ENCODE measurements at places on chromosomes 3 and 15. TPM values are rescaled to one million over a fixed set of nuclear protein-coding genes. Genes with fewer than 3 reads are reported as not detected.

- no peaks in the 10 kb centered on the region for H3K27me3 ChIP-seq
- peak; percentile 41 for DNase-seq
- no peak overlapping the region for H3K4me3 ChIP-seq
- H3K36me3 ChIP-seq, result no peaks in the 10 kb centered on the region
- H3K4me1 ChIP-seq, result no peaks in the 10 kb centered on the region
- no peak overlapping the region for H3K27ac ChIP-seq
Observed at GRCh38 chr15:77118882-77119321, 48.0 kb upstream of the TSPAN3 start.

Gene SLC27A2
- polyA plus RNA-seq, result 1.5 TPM

DNA sequence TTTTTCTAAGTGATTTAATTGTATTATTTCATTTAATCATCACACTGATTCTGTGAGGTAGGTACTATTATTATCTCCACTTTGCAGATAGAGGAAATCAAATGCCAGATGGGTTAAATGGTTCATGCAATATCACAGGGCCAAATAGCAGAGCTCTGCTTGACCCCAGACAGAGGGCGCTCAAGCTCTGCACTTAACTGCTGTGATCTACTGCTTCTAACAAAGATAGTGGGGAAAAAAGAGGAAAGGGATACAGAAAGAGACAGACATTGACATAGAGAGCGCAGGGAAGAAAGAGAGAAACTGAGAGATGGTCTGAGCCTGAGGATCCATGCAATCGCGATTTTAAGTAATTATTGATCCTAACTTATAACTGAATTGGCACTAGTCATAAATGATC, 279.1 kb upstream of the THRB start:
- H3K4me3 ChIP-seq, result no peak overlapping the region
- no peaks in the 10 kb centered on the region for H3K4me1 ChIP-seq
- no peaks in the 10 kb centered on the region for H3K36me3 ChIP-seq
- no peaks in the 10 kb centered on the region for H3K27me3 ChIP-seq
- peak; percentile 61 for DNase-seq

Gene NCEH1
- 3.9 TPM for polyA plus RNA-seq

- DNase-seq, result no peak
- H3K27ac ChIP-seq, result no peak overlapping the region
- no peaks in the 10 kb centered on the region for H3K36me3 ChIP-seq
- no peaks in the 10 kb centered on the region for H3K27me3 ChIP-seq
- H3K4me3 ChIP-seq, result no peak overlapping the region
Observed at GRCh38 chr3:7209098-7209497, 348.2 kb downstream of the GRM7 start.

DNA sequence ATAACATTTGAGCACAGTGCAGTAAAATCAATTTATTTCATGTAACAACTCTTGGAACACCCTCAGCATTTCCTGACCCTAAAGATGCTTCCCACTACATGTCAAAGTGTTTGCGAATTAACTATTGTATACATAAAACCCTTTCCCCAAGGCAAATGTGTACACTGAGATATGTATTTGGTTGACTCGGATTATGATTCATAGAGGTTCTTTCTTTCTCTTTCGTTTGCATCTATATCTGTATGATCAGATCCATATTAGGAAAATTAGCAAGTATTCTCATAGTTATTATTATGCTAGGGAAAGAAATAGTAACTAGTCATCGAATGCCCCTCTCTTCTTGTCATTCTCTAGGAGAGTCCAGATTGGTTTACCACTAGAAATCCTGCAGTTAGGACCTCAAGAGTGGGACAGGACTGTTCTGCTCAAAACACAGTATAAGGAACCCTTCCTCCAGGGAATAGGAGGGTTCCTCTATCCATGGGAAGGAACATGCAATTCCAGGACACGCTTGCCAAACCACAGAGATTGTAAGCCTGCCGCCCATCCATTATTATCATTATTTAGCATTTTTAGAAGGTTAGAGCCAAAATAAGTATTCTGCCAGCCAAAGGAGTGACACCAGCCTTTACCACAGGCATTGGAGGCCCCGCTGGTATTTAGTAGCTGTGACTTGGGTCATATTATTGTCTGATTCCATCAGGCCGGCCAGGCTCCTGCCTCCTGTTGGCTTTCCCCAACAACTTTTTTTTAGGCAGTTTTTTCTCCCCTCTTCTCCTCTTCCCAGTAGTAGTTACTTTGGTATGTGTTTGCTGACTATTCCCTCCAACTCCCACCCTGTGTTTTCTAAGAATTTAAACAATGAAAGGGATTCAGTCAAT, 100.7 kb downstream of the GALK2 start:
- no peak for DNase-seq
- H3K4me1 ChIP-seq, result no peaks in the 10 kb centered on the region
- no peak overlapping the region for H3K27ac ChIP-seq
- no peak overlapping the region for H3K4me3 ChIP-seq
- no peaks in the 10 kb centered on the region for H3K36me3 ChIP-seq
- no peaks in the 10 kb centered on the region for H3K27me3 ChIP-seq

All from pancreas (tissue), 10 donors.